Fibroblast of pulmonary artery (primary cell): ENCODE measurements at places on chromosomes 2 and 18.

- DNase-seq = peak; percentile 59
Observed at GRCh38 chr2:159035790-159036411, 67.5 kb downstream of the TANC1 start.

GRCh38 chr2:232523682-232524597, 2.0 kb upstream of the CHRND start:
- DNase-seq = peak; percentile 24

- DNase-seq = no peak
Observed at GRCh38 chr2:3651691-3652648, 6.0 kb upstream of the ALLC start.

- DNase-seq = no peak
Observed at GRCh38 chr2:19988600-19988999, 1.3 kb downstream of the WDR35 start.

DNA sequence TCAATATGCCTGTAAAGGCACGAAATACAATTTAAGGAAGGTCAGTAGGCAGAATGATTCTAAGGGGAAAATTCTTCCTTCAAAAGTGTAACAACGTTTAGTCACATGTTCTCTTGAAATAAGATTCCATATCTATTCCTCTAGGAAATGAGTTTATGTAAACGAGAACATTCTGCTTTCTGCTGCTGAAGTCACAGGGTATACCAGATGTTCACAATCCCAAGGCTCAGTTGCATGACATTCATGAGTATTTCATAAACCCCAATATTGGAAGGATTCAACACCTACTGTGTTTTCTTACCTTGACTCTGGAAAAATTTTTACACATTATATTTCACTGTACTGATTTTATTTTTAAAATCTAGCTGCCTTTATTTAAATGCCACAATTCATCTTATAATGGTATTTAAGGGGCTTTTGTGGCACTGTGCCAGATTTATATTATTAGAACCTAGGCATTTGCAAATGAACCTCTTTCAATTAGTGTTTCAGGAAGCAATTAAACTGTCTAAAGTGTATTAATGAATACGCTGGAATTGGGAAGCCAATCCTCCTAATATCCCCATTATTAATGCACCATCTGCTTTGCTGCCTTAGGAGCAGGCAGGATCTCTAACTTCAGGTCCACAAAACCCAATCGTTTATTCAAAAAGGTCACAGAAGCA, 542.6 kb upstream of the KLHL29 start:
- no peak for DNase-seq

DNA sequence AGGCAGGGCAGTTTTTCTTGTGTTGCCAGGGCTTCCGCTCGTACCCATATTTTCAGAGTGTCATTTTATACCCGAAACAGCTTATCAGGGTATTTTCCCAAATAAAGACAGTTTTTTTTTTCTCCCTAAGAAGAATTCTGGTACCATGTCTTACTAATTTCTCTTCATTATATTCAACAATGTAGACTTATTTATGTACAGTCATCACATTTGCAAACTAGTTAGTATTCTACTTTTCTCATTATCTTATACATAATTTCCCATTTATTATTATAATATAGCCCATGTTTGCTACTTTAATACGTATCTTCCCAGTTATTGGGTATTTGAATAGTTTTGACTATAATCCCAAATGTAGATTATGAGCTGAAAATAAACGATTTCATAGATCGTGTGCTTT, 36.5 kb upstream of the PAIP2B start:
- no peak for DNase-seq

GRCh38 chr2:186648130-186648529, 45.7 kb upstream of the FAM171B start:
- no peak for DNase-seq

GRCh38 chr2:139354518-139354917, 574.3 kb upstream of the NXPH2 start:
- DNase-seq = no peak

GRCh38 chr2:203585516-203585915, 50.4 kb upstream of the RAPH1 start:
- no peak for DNase-seq

GRCh38 chr2:32200814-32201213, 35.1 kb downstream of the SLC30A6 start:
- no peak for DNase-seq

- DNase-seq = peak; percentile 77
Observed at GRCh38 chr2:23745726-23746105, 181.2 kb downstream of the ATAD2B start.

GRCh38 chr18:30487962-30488361, 554.6 kb downstream of the DSC3 start:
- DNase-seq = no peak

DNA sequence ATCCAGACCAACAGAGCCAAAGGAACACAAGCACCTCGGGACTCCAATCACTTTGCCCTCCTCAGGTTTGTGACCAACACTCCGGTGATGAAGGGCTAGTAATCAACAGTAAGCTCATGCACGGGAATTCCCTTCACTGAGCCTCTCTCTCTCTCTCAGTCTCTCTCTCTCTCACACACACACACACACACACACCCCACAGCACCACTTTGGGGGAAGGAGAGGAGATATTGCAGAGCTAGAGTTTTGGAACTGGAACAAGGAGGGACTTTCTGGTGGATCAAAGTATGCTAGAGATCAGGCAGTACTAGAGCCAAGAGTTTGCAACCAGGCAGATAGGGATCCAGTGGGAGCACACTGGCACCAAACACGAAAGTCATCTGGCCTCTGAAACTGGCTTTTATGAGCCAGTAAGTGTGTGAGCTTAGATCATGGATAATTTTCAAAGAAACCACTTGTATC, 98.7 kb downstream of the ANKRD44 start:
- no peak for DNase-seq

DNA sequence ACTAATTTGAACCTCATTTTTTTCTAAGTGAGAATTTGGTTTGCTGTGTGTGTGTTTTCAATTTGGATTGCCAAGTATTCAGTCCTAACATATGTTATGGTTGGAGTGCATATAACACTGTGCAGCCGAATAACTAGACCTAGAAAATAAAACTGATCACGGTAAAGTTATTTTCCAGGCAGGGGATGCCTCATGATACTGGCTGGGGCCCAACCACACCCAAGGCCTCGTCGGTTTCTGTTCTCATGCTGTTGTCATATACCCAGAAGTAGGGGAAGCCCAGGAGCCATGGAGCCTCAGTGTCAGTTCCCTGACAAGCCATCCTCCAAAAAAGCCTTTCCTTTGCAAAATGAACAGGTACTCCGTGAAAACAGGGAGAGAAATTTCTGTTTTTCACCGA, 160.2 kb downstream of the GBX2 start:
- no peak for DNase-seq

- no peak for DNase-seq
Observed at GRCh38 chr18:25962176-25962575, 128.2 kb downstream of the SS18 start.

DNA sequence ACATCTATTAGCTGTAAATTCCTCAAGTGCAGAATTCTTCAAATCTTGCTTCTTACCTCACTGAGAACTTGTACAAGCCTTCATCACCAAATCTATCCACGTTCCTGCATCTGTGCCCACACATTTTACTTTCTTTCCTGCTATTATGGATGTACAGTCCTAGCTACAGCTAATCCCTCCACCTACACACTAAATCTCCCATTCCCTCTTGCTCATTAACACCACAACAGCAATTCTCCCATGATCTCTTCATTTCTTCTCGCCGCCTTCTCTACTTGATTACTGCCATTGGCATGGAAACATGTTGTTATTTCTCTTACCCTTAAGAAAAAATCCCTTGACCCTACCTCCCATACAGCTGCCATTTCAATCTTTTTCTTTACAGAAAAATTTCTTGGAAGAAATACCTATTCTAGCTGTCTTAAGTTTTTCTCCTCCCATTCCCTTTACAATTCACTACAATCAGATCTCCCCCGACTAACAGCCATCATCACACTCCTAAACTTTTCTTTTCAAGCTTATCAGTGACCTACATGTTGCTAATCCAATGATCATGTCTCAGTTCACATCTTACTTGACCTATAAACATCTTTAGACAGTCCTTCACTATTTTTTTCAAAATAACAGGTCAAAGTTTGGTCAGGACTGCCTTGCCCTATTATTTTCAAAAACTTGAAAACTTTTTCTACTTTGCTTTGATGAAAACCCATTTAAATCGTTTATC, 41.0 kb downstream of the ROCK2 start:
- DNase-seq = no peak

DNA sequence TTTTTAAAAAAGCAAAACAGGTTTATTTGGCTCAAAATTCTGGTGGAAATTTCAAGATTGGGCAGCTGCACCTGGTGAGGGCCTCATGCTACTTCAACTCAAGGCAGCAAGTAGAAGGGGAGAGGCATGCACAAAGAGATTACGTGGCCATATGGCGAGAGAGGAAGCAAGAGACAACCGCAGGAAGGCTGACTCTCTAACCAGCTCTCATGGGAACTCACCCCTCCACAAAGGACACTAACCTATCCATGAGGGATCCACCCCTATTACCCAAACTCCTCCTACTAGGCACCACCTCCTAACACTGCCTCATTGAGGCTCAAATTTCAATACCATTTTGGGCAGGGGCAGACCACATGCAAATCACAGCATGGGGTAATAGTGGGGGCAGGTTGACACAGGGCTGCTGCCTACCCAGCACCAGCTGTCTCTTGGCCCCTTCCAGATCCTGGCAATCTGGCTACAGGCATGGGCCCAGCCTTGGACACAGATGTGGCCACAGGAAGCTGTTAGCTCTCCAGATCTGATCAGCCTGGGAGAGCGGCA, 2.0 kb upstream of the CAPN10 start:
- DNase-seq = peak; percentile 47

DNA sequence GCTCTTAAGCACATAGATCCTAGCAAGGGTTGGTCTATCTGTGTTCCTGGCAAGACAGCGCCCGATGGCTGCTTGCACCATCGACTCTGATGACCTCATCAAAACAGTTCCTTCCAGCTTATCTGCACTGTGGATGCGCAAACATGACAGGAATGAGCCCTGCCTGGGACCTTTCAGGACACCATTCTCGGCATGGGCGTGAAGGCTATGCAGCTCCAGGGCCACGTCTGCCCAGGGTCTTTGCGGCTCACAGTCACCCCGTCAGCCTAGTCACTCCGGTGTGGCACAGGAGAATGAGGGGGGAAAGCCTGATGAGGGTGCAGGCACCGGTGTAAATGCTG, 147.8 kb upstream of the TWIST2 start:
- peak; percentile 81 for DNase-seq

DNA sequence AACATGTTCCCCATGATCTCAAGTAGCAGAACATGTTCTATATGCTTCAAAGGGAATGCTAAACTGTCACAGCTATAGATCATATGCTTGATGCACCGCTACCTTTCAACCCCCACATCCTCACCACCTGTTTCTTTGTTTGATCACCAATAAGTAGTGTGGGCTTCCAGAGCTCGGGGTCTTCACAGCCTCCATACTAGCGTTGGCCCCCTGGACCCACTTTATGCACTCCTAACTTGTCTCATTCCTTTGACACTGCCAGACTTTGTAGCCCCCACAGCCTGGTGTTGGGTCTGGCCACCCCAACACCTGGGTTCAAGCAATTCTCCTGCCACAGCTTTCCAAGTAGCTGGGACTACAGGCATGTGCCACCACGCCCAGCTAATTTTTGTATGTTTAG, 11.6 kb upstream of the RBM44 start:
- no peak for DNase-seq

- DNase-seq = no peak
Observed at GRCh38 chr2:232927032-232927792, 57.1 kb downstream of the SNORC start.

DNA sequence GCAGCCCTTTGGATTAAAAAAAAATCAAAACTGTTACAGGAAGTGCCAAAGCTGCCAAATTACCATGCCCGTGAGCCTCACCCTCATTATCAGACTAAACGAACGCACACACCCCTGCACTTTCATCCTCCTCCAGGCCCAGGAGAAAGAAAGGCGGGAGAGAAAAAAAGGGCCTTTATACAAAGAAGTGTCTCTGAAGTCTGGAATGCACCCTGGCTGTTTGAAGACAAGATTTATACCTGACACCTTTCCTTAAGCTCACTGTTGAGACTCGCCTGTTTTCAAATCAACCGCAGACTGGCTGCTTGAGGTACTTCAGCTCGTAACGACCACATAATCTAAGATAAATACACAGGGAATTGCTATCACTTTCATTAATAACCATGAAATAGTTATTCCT, 31.0 kb downstream of the EDAR start:
- DNase-seq = no peak

- no peak for DNase-seq
Observed at GRCh38 chr2:110888411-110888810, 156.0 kb downstream of the ACOXL start.
